Thoracic aorta (tissue), 2 donors: ENCODE measurements at places on chromosomes 6 and 20. TPM values are rescaled to one million over a fixed set of nuclear protein-coding genes. Genes with fewer than 3 reads are reported as not detected.
A peak's percentile ranks its signal among the peaks of the same experiment; 100 is the strongest.

The SLC26A8 gene
- not detected for total RNA-seq

The DUSP15 gene
- total RNA-seq: 3.9 TPM

- H3K27ac ChIP-seq: no peak overlapping the region
- DNase-seq: no peak
- no peak overlapping the region for H3K4me3 ChIP-seq
- peaks cover 3% of the 10 kb centered on the region for H3K4me1 ChIP-seq
- no peaks in the 10 kb centered on the region for H3K36me3 ChIP-seq
Observed at GRCh38 chr6:100465701-100466409, 1.1 kb upstream of the SIM1 start.

- DNase-seq: no peak
- peak overlapping the region; percentile 79 for H3K4me3 ChIP-seq
- H3K27me3 ChIP-seq: no peaks in the 10 kb centered on the region
- peak overlapping the region; percentile 75 for H3K27ac ChIP-seq
Observed at GRCh38 chr6:33324125-33324524, 6.6 kb upstream of the ZBTB22 start.

The SIGLEC1 gene
- 12.2 TPM for total RNA-seq

- H3K4me1 ChIP-seq: peaks cover 6% of the 10 kb centered on the region
- no peaks in the 10 kb centered on the region for H3K36me3 ChIP-seq
- H3K4me3 ChIP-seq: no peak overlapping the region
- no peaks in the 10 kb centered on the region for H3K27me3 ChIP-seq
Observed at GRCh38 chr6:134426623-134427022, 108.7 kb upstream of the SGK1 start.

The DSP gene
- 5.4 TPM for total RNA-seq

DNA sequence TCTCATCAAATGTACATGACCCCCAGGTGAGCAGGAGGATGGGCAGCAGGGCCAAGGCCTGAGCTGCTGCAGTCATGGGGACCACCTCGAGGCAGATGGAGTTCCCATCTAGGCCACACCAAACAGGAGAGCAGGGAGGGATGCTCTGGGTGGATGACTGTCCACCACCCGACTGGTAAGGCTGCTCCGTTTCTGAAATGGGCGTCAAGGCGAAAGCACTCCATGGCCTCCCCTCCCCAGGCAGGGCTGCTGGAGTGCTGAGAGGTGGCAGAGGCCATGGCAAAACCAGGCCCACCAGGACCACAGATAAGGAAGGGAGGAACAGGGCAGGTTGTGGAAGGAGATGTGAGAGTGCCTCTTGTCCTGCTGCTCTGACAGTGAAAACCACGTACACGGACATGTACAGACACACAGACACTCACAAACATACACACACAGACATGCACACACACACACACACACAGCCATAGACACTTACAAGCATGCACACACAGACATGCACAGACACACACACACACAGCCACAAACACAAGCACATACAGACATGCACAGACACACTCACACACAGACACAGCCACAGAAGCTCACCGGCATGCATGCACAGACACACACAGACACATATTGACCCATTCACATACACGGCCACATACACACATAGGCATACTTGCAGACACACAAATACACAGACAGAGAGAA is 93.2 kb downstream of the PSMG4 start:
- H3K27ac ChIP-seq: no peak overlapping the region
- no peaks in the 10 kb centered on the region for H3K36me3 ChIP-seq
- no peak overlapping the region for H3K4me3 ChIP-seq
- no peaks in the 10 kb centered on the region for H3K27me3 ChIP-seq
- H3K4me1 ChIP-seq: peaks cover 17% of the 10 kb centered on the region

The CALHM6 gene
- total RNA-seq: 3.9 TPM
